Frontal cortex (tissue), 4 donors: ENCODE measurements at places on chromosomes 11 and 22.

DNA sequence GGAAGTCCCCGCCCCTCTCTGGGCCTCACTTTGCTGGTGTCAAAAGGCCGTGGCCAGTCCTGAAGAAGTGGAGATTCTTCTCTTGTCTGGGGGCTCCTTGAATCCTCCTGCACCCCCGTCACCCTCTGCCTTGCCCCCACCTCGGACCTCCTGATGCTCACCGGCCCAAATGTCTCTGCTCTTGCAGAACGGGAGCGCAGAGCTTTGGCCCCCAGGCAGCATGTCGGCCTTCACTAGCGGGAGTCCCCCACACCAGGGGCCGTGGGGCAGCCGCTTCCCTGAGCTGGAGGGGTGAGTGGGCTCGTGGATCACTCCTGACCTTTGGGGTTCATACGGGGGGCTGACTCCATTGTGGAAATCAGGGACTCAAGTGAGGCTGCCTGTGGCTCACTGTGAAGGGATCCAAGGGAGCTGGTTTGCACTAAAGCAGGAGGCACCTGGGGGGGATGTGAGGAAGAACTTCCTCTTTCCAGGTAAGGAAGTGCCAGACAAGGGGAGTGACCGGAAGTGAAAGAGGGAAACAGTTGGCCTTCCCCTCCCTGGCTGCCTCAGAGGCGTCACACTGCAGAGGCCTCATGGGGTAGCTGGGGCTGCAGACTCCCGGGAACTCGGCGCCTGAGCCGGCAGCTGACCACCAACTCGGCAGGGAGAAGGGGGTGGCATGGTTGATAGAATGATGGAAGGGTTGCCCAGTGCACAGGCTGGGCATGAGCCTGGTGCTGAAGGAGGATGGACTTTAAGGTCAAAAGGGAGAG is 23.1 kb downstream of the CSF2RB start:
- DNase-seq = no peak

GRCh38 chr11:122741613-122742300 is 86.2 kb downstream of the UBASH3B start:
- DNase-seq = no peak

DNA sequence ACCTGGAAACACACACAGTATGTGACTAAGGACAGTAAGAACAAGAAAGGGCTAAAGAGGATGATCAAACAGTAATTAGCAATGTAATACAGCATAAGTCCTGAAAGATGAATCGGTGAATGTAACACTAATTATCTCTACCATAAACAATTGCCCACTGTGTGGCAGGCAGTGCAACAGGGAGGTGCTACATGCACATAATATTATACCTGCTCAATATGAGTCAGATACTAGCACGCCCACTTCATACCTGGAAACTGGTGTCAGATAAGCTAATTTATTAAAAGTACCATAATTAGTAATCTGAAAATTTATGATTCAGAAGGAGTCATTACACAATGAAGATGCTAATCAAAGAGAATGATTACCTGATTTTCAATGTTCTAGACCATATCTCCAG is 14.9 kb downstream of the CASP12 start:
- DNase-seq = no peak

DNA sequence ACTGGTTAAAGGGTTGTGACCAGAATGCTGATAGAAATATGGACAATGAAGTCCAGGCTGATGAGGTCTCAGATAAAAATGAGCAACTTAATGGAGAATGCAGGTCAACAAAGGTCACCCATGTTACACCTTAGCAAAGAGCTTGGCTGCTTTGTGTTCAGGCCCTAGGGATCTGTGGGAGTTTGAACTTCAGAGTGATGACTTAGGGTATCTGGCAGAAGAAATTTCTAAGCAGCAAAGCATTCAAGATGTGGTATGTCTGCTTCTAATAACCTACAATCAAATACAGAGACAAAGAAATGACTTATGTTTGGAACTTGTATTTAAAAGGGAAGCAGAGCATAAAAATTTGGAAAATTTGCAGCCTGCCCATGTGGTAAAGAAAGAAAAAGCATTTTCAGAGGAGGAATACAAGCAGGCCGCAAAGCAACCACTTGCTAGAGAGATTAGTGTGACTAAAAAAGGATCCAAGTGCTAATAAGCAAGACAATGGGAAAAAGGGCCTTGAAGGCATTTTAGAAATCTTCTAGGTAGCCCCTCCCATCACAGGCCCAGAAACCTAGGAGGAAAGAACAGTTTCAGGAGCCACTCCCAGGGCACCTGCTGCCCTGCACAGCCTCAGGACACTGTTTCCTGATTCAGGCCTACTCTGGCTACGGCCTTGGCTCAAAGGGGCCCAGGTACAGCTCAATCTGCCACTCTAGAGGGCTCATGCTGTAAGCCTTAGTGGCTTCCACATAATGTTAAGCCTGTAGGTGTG is 41.3 kb downstream of the TNKS1BP1 start:
- no peak for DNase-seq

- no peak for DNase-seq
Measured at GRCh38 chr22:42967933-42968332, 47.0 kb downstream of the PACSIN2 start.

DNA sequence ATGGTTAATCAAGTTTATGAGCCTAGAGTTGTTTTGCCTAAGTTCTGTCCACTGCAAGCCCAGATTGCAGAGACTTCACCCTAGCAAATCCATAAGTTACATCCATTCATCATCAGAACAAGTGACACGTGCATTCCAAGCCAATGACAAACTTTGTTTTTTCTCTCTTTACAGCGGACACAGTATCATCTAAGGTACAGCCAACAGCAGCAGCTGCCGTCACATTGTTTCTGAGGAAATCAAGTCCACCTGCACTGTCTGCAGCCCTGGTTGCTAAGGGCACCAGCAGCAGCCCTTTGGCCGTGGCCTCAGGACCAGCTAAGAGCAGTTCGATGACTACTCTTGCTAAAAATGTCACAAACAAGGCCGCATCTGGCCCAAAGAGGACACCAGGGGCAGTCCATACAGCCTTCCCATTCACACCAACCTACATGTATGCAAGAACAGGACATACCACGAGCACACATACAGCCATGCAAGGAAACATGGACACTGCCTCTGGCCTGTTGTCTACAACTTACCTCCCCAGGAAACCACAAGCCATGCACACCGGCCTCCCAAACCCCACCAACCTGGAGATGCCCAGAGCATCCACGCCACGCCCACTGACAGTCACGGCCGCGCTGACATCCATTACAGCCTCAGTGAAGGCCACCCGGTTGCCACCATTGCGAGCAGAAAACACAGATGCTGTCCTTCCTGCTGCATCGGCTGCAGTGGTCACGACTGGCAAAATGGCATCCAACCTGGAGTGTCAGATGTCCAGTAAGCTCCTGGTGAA is 155.8 kb downstream of the C11orf91 start:
- DNase-seq = no peak

- no peak for DNase-seq
Measured at GRCh38 chr11:79336797-79337517, 103.9 kb downstream of the TENM4 start.

GRCh38 chr22:22228921-22229320 is 15.7 kb upstream of the VPREB1 start:
- no peak for DNase-seq

DNA sequence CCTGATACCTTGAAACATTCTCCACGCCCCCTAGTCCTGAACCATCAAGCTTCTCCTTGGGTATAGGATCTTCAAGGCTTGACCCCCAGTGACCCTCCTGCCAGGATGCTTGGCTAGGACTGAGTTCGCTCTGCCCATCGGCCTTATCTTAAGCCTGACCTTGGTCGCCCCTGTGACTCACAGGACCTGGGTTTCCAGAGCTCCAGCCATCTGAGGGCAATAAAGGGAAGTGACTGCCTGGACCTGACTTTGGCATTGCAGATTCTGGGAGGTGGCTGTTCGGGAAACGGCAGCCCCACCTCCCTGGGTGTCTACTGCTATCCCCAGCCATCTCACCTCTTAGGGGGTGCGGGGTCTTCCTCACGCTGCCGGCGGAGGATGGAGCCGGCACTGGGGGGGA is 15.4 kb downstream of the CARD10 start:
- no peak for DNase-seq

DNA sequence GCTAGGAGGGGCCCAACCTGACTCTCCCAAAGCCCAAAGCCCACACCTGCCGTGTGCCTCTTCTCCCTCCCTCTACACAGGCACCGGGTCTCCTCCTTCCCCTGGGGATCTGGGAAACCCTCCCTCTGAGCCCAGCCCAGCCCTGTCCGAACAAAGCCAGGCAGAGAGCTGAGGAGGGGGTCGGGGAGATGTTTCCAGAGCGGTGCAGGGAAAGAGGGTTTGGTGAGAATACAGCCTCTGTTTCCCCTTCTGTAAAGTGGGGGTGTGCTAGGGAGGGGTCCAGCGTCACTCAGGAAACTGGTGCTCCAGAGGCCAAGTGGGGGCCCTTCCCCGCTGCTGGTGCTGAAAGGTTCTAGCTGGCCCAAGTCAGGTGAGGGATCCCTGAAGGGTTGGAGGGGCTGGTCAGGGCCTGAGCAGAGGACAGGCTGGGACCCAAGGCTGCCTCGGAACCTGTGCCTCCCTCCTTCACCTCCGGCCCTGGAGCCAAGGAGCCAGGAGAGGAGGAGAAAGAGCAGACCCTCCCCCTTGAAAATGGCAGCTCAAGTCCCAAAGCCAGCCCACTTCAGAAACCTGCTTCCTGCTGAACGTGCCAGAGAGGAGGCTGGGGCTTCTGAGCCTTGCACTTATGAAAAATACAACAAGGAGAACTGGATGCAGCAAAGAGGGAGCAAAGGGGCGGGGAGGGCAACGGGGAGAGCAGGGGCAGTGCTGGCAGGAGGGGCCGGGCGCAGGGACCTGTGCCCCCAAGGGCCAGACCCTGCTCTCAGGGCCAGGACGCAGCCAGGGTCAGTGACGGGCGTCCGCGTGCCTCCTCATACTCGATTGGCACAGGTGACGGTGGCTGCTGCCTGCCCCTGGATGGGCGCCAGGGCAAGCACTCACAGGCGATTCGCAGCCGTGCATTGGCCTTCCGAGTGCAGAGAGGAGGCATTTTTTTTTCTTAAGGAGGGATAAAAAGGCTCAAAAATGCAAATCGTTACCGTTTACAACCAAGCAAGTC is 43.2 kb downstream of the MACROD1 start:
- DNase-seq = peak; percentile 59

DNA sequence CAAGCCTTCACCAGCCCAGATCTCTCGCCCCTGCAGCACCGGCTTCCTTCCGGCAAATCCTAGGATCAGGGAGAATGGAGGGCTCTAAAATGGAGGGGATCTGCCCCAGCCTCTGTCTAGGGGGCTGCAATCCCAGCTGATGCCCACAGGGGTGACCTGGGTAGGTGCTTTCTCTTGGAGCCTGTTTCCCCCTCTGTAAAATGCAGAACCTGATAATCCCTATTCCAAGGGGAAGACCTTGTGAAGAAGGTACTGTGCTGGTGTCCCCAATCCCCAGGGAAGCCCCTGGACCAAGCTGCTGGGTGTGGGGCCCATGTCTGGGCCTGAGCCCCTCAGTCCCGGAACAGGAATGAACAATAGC is 2.8 kb downstream of the EMID1 start:
- no peak for DNase-seq

DNA sequence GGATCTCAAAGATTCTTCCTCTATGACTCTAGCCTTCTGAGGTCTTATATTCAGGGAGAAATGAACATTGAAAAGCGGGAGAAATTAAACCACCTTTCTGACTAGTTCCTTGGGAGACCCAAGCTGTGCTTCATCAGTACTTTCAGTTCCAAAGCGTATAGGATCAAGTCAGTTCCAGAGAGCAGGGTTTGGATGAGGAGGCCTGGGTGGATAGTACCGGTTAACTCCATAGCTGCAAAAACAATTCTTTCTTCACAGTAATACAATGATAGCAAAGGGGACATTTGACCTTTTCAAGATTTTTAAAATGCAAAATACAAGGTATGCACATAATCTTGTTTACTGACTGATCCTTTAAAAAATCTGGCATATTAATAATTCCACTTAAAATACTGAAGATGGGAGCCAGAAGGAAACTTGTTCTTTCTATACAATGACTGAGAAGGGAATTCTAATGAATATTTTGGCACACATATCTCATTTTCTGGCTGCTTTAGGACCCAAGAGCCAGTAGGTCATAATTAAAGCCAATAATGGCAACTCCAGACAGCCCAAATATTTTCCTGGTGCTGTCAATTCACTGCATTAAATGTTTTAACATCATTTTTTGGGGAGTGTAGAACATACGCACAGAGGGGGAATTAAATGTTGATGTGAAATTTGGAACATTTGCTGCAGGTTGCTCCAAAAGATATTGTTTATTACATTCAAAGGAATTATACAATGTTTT is 16.0 kb downstream of the ADM start:
- no peak for DNase-seq

GRCh38 chr11:41872426-41872825 is 413.0 kb upstream of the LRRC4C start:
- DNase-seq = no peak

DNA sequence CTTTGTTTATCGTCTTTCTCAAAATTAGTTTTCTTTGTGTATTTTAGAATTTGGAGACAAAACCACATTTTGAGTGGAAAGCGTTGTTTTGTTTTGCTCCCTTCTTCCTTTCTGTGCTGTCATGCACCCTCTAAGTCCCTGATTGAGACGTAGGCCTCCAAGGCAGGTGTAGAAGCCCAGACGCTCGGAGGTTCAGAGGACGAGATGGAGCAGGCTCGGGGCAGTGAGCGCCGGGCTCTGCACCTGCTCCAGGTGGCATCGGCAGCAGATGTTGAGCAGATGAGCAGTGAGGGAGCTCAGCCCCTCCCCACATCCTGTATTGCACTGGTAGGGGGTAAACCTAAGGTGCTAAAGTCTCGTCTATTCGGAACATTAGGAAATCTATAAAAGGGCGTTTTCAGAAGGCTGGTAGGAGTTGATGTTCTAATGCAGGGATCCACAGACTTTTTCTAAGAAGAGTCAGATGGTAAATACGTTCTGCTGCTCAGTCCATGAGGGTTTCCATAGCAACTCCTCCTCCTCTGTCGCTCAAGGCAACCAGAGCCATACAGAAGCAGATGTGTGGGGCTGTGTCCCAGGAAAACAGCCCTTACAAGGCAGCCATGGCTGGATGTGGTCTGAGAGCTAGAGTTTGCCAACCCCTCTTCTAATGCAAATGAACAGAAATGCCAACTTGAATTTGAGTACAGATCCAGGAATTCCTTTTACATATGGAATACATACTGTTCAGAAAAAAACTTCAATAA is 724.2 kb downstream of the BRD1 start:
- peak; percentile 71 for DNase-seq

DNA sequence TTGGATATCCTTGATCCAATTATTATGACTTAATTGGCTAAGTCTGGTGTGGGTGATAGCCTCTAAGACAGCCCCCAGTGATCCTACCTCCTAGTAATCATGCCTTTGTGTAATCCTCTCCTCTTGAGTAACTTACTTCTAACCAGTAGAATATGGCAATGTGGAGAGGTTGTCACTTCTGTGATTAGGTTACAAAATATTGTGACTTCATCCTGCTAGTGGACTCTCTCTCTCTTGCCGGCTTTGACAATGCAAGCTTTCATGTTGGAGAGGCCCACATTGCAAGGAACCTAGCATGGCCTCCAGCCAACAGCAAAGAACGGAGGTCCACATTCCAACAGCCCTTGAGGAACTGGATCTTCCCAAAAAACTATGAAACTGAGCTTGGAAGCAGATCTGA is 19.5 kb downstream of the YPEL4 start:
- no peak for DNase-seq

DNA sequence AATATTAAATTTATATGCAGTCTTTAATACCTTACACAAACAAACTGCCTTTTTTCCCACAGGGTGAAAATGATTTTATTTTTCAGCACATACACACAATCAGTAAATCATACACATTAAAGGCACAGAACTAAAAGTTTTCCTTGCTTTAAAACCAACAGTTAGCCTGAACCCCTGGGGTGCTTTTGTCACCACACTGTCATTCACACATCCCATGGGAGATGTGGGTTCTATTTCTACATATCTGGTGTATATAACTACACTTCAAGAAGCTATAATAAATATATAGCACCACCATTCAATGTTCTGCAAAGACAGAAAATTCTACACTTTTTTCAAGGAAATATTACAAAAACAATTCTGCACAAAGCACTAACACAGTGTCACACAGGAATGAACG is 197.0 kb downstream of the GUCY1A2 start:
- no peak for DNase-seq
